Ascending aorta (tissue), 2 donors: ENCODE measurements at places on chromosomes 4 and X.

DNA sequence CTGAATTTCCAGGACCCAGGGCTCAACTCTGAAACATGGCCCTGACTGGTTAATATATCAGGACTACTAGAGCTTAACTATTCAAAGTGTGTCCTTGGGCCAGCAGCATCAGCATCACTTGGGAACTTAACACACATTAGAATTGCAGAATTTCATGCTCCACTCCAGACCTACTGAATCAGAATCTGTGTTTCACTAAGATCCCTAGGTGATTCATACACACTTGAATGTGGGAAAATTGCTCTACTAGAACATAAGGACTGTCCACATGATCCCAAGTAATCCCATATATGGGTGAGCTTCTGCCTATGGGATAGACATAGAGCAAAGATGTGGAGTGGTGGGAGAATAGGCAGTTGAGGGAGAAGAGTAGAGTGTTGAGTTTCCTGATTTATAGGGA lies 192.5 kb upstream of the CLNK start:
- DNase-seq, result no peak

GRCh38 chrX:40663078-40663740 lies 15.8 kb upstream of the CXorf38 start:
- DNase-seq, result no peak

GRCh38 chr4:84063619-84064018 lies 435.5 kb downstream of the NKX6-1 start:
- DNase-seq, result no peak

DNA sequence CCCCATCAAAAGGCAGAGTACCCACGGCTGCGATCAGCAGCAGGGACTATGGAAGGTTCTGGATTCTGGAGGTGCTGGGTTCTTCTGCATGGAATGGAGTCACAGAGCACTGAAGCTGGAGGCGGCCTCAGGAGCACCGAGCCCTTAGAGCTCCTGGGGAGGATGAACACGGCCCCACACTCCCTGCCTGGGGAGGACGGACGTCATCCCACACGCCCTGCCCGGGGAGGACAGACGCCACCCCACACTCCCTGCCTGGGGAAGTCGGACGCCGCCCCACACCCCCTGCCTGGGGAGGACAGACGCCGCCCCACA lies 9.9 kb downstream of the LRPAP1 start:
- no peak for DNase-seq

DNA sequence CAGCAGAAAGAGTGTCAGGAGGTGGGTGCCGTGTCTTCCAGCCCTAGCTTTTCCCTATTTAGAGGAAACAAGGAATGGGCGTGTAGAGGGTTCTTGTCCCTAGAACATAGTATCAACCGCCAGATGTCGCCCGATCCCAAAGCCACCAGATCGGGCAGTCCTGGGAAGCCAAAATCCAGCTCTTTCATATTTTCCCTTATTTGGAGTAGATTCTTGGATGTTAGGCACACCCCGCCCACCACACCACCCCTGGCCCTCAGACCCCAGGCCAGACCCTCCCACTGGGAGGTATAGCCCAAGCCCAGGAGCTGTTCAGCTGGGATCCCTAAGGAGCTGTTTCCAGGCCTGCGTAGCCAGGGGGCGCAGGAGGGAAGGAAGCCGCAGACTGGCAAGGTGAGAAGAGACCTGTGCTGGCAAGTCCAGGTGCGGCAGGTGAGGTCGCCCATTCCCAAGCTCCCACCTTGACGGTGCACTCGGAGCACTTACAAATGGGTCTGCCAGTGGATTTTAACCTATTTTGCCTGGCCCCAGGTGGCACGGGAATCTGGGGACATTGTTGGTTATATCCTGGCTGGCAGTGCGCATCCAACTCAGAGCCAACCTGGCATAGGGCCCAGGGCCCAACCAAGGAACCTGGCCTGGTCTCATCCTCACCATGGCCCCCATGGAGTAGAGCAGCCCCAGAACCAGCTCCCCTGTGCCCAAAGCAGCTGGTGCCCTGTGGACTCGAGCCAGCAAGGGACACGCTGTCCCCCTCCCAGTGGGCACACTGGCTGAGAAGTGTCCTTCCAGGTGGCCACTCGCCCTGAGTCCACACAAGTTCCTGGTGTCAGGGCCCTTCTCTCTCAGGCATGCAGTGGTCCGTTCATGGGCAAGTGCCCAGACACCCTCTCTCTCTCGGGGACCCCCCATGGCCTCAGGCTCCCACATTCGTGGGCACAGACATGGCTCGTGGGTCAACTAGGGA lies 811 bp downstream of the FLNA start:
- peak; percentile 90 for DNase-seq
